Glomerular endothelial cell (primary cell): ENCODE measurements at places on chromosomes 11 and 22.

DNA sequence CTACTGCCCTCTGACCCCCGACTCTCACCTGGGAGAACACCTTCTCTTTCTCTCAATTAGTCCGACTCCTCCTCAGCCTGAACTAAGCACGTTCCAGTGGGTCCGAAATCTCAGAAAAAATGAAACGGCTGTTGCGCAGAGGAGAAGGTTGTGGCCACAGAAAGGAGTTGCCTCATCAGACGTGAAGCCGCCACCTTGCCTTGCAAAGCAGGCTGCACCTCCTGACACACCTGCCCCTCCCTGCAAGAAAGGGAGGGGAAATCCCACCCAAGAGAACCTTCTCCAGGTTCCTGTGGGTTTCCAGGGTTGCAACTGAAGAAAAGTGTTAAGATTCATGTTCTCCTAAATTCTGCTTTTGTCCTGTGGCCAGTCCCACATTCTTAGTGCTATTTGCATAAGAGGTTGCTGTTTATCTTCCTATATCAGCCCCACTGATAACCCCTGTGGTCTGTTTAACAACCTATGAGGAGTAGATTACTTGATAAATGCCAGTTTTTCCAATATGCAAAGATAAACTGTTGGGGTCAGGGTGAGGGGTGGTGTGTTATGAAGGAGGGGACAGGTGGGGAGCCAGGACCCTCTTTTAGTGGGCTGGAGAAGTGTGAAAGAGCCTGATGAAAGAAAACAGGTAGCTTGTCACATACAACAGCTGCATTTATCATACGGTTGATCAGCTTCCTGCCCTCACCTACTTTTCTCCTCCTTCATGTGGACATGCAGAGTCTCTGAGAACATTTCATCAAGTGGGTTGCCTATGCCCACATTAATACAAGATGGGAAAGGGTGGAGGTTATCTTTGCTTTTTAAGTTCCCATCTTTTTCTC, 18.2 kb downstream of the ZBTB16 start:
- no peak for DNase-seq

- DNase-seq = no peak
These were observed 35.5 kb downstream of the ALX4 start for GRCh38 chr11:44274404-44274803.

- no peak for DNase-seq
These were observed 39.5 kb downstream of the ARFGAP3 start for GRCh38 chr22:42817556-42817955.

DNA sequence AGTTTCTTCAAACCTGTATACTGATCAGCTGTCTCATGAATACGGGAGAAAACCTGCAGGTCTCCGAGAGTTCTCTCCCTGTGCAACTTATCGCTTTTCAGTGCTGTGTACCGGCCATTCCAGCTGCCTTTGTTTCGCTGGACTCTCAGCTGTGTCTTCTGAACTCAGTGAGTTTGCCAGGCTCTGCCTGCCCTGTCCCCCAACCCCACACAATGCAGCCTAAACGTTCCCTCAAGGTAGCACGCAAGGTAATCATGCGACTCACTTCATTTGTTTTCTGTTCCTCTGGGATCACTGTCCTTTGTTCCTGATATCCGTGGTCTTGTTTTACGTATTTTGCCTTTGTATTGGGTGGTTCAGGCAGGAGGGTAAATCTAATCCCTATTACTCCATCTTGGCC, 13.5 kb downstream of the RBM7 start:
- DNase-seq = no peak

DNA sequence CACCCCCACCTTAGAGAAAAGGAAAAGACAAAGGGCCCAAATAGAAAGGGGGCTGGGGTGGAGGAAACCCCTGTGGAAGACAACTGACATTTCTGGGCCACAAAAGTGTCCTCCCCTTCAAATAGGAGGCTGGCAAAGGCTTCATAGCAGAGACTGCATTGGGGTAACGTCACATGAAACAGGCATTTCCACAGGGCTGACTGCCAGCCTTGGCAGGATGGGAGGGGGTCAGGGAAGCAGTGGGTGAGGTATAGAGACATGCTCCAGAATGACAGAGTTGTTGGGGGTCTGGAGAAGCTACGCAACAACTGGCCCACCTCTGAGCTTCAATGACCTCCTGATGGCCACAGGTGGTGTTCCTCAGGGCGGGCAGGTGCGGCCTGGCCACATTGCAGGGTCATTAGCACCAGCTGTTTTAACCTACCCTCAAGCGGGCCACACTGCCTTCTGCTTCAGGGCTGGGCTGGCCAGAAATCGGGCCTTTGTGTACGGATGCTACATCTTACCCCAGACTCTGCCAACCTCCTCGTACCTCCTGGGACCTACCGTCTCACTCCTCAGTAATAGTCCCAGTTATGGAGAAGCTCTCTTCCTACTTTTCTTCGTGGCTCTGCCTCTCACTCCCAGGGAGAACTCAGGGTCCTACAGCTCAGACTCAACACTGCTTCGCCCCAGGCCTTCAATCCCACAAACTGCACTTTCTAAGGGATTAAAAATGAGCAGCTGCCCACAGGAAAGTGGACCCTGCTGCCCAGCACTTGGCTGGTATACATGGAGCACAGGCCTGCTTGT, 160.0 kb upstream of the NCAM1 start:
- DNase-seq = no peak

DNA sequence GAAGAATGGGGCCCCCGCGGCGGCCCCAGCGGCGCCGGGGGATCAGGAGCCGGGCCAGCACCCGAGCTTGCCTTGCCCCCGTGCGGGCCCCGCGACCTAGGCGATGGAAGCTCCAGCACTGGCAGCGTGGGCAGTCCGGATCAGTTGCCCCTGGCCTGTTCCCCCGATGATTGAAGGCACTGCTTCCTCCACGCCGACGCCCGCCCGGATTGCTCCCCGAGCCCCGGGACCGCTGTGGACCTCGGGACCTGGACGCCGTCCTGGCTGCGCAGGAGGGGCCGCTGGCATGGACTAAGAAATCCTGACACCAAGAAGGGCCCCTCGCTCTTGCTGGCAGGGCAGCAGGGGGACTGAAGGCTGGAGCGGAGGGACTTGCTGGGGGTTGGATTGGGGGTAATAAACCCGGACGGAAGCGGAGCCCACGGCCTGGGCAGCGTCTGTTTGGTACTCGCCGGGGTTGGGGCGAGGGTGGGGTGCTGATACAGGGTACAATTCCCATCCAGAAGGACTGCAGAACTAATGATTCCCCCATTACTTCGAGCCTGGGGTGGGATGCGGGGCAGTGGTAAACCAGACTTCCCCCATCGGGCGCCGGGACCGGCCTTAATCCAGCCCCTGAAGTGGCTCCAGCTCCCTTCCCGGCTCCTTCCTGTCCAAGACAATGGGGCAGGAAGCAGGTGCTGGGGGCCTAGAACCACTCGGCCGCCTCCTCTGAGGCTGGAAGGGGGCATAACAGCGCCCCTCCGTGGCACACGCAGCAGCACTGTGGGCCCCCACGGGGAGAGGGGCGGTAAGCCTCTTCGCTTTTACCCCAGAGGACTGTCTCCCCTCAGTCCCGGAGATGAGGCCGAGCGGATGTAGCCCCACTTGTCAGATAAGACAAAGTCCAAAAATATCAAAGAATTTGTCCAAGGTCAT, 1.0 kb downstream of the CCDC85B start:
- DNase-seq = no peak

- no peak for DNase-seq
These were observed 21.7 kb upstream of the KIAA0930 start for GRCh38 chr22:45262195-45262930.
